A172 (cell line): ENCODE measurements at places on chromosomes 6 and 20. TPM values are rescaled to one million over a fixed set of nuclear protein-coding genes. Genes with fewer than 3 reads are reported as not detected.

ENPP5 gene
- total RNA-seq, result not detected in 2 replicates

DEFB124 gene
- not detected in 2 replicates for total RNA-seq

FAM83D gene
- 83.9 and 103 TPM in 2 replicates for total RNA-seq

WFDC10B gene
- 0.98 TPM in 1 of 2 replicates, not detected in the other for total RNA-seq

MANEA gene
- 9.6 and 11.3 TPM in 2 replicates for total RNA-seq

IMPG1 gene
- not detected in 2 replicates for total RNA-seq

ATXN1 gene
- 11.4 and 12.4 TPM in 2 replicates for total RNA-seq

FLRT3 gene
- 4.0 and 8.9 TPM in 2 replicates for total RNA-seq

BEND6 gene
- total RNA-seq, result 11.7 and 14.1 TPM in 2 replicates

CHRNA4 gene
- 0.03 and 0.07 TPM in 2 replicates for total RNA-seq

MEA1 gene
- 134 and 144 TPM in 2 replicates for total RNA-seq

GTPBP2 gene
- total RNA-seq, result 25.3 and 40.4 TPM in 2 replicates

MEP1A gene
- not detected in 2 replicates for total RNA-seq

LRP11 gene
- total RNA-seq, result 43.4 and 43.9 TPM in 2 replicates

PPT2 gene
- 4.7 and 7.7 TPM in 2 replicates for total RNA-seq

TAAR1 gene
- total RNA-seq, result not detected in 2 replicates

DEFB132 gene
- total RNA-seq, result not detected in 2 replicates

COL19A1 gene
- not detected in 2 replicates for total RNA-seq

B3GAT2 gene
- not detected in 2 replicates for total RNA-seq

PRDM13 gene
- not detected in 2 replicates for total RNA-seq

FILIP1 gene
- 0.05 and 0.29 TPM in 2 replicates for total RNA-seq

ANKRD6 gene
- total RNA-seq, result 7.9 and 10.7 TPM in 2 replicates

KCNK5 gene
- total RNA-seq, result not detected in 2 replicates

SSTR4 gene
- not detected in 2 replicates for total RNA-seq

BPIFB2 gene
- total RNA-seq, result not detected in 2 replicates

E2F1 gene
- total RNA-seq, result 58.7 and 68.1 TPM in 2 replicates

FAM83C gene
- total RNA-seq, result 0.24 TPM in 1 of 2 replicates, not detected in the other

NDUFAF5 gene
- total RNA-seq, result 38.8 and 62.8 TPM in 2 replicates

WFDC13 gene
- not detected in 2 replicates for total RNA-seq

PRR18 gene
- 0.14 and 0.24 TPM in 2 replicates for total RNA-seq

HCRTR2 gene
- total RNA-seq, result not detected in 2 replicates

SLC23A2 gene
- total RNA-seq, result 22.9 and 25.6 TPM in 2 replicates

SYCP2 gene
- total RNA-seq, result 0.26 and 0.29 TPM in 2 replicates

ZNF292 gene
- 9.3 and 13.9 TPM in 2 replicates for total RNA-seq

ERMARD gene
- 12.5 and 16.6 TPM in 2 replicates for total RNA-seq

TMEM200A gene
- 21.9 and 23.4 TPM in 2 replicates for total RNA-seq

SRSF12 gene
- 0.10 and 0.34 TPM in 2 replicates for total RNA-seq

RSPO3 gene
- not detected in 2 replicates for total RNA-seq

ACSS1 gene
- total RNA-seq, result 0.10 and 0.57 TPM in 2 replicates

KHDC1L gene
- total RNA-seq, result not detected in 2 replicates

MTFR2 gene
- total RNA-seq, result 10.3 and 11.5 TPM in 2 replicates
